Stimulated activated CD4-positive, alpha-beta T cell treated with anti-CD3 and anti-CD28 coated beads, Interleukin-1b, Interleukin-23, amount 100 ng/mL, for 4 hours (primary cell): ENCODE measurements at places on chromosomes 12 and 14.

- DNase-seq = no peak
Observed at GRCh38 chr14:96407935-96408570, 16.1 kb downstream of the AK7 start.

DNA sequence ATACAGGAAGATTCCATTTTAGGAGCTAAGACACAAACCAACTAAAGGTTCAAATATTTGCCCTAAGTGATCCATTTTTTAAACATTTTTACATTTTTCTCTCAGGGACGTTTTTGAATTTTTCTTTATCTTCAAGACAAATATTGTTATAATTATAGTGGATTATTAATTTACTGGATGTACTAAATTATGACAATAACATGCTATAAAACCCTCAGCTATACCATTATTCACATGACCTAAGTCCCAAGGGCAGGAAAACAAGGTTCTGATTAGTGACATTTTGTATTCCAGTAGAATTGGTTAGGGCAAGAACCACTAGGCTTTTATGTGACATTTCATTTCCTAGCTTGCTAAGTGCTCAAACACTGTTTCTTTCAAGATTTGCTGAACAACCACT is 16.5 kb upstream of the FBLN5 start:
- no peak for DNase-seq

DNA sequence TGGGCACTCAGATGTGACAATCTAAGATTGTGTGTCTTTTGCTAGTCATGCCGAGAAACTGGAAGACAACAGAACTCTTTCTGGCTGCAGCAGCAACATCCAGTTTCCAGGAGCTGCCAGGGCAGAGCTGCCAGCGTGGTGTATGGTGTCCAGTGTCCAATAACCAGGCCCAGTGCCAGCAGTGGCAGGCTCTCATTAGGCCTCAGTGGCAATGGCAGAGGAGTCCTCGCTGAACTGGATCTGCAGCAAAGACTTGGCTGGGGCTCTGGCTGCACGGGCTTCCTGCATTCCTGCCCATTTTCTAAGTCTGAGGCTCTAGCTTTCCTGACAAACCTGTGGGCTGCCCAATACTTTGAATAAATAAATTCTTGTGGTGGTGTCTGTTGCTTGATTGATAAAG is 26.2 kb upstream of the PPM1A start:
- no peak for DNase-seq

DNA sequence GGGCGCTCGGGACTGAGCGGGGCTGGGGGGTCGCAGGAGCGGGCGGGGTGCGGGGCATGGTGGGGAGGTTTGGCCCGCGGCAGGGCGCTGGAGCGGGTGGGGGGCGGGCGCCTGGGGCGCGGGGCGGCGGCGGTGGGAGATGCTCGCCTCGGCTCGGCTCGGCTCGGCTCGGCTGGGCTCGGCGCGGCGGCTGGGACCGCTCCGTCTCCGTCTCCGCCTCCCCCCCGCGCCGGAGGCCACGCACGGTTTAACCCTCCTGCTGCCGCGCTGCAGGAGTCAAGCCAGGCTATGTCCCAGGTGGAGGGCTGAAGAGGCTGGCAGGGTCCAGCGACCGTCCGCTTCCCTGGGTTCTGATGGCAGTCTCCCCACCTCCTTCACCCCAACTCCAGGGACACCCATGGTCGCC is at the start of gene PIANP:
Gene PIANP (minus strand): TSS at position 170 of the 406 bp plus-strand sequence. CDS start 2,754 bp downstream, outside the sequence.
- peak; percentile 53 for DNase-seq

DNA sequence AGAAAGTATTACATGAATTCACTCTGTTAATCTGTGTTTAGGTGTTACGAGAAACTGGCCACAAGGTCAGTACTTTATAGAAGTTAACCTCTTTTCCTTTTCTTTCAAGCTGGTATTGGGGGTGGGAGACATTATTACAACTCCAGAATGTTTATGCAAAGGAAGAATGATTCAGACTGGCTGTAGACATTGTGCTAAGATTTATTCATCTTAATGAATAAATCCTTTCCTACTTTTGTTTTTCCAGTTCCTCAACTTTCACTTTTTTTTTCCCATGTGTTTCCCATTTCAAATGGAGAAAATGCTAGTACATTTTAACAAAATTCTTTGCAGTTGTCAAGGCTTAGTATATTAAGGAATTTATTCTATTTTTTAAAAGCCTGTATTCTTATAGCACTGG is 1.3 kb downstream of the OTOGL start:
- no peak for DNase-seq

GRCh38 chr14:103052407-103052806 is 4.9 kb downstream of the CDC42BPB start:
- DNase-seq = no peak

GRCh38 chr12:12877781-12878455 is 13.4 kb upstream of the GPRC5A start:
- no peak for DNase-seq

GRCh38 chr12:96510306-96510764 is 21.0 kb downstream of the CFAP54 start:
- DNase-seq = no peak

DNA sequence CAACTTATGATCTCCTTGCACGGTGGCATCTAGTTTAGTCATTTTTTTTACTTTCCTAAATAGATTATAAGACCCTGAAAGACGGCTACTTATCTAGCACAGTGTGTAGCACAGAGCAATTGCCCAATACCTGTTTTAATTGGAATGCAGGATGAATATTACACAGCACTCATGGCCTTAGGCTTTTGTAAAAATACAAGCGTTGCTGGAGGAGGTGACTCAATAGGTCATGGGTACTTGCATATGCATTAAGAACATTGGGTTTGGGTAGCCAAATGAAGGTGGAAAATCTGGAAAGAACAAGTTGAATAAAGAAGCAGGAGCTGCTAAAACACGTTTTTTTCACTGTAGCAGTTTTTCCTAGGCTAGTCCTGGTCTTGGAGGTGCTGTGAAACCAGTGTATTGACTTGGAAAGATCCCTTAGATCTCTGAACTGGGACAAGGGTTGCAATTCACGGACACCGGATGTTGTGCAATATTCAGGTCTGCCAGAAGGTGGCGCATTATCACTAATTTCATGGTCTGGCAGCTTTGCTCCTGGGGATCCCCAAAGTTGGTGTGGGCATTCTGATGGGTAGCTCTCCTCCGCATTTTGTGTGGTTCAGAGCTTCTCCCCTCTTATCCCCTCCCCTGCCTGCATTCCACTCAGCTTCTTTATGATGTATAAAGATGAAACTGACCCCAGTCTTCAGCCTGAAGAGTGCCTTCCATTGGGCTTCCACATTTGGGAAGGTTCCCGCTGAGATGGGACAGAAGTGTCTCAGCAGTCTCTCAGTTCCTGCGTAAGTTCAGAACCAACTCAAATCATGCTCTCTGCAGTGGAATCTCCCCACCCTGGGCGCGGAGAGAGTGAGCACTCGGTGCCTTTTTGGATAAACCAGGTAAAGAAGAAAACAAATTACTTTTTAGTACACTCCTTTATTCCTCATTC is 278.3 kb downstream of the NRXN3 start:
- DNase-seq = no peak

GRCh38 chr14:95516554-95517181 is at the start of gene SYNE3:
Gene SYNE3 (minus strand): TSS chr14:95516650. CDS start chr14:95475821, 40,829 bp downstream.
- DNase-seq = no peak

DNA sequence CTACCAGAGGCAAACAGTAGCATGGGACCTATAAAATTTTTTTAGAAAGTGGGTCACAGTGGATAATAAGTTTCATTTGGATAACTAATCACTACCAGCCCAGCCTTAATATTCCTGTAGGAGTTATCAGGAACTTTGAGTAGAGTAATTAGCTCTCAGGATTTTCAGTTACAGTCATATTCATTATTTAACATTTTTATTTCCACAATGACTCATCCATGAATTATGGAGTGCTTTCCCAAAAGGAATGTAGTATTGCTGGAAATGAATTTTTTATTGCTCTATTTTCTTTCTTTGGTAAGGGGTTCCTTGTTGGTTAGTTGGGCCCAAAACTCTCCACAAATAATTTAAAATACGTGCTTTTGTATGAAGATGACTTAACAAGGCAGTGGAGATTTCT is 53.7 kb downstream of the ERC1 start:
- no peak for DNase-seq

- no peak for DNase-seq
Observed at GRCh38 chr14:84483072-84483420, 1046.9 kb upstream of the FLRT2 start.

GRCh38 chr14:64038841-64039542 is 186.2 kb downstream of the SYNE2 start:
- no peak for DNase-seq

DNA sequence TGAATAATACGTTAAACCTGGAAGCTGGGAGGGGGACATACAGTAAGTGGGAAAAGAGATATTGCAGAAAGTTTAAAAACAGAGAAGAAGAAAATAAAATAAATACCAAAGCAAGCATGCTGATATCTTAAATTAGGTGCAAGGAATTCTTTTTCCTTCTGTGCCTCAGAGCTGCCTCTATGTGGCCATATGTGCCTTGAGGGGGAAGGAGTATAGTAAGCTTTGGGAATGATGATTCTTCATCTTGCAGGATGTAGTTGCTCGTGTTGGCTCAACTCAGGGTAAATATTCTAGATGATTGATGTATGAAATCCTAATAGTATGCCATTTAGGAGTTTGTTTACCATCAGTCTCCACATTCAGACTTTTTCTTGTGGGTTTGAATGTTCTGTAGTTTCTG is 251.4 kb downstream of the RGS6 start:
- DNase-seq = no peak

DNA sequence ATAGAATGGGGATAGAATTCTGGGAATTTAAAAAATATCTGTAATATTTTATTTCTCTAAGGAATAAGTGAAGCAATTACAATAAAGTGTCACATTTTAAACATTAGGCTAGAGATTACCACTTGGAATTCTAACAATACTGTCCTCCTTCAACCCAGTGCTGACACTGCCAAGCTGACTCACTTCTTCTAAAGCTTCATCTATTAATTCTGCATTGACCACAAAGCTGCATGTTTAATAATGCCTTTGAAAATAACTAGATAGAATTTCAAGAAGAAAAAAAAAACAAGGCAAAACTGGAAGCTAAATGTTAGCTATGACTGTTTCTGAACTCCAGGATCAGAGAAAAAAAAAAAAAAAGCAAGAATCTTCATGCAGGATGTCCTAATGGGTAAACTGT is 970.7 kb upstream of the FBXO33 start:
- no peak for DNase-seq

- no peak for DNase-seq
Observed at GRCh38 chr12:90000721-90001120, 292.1 kb upstream of the ATP2B1 start.

DNA sequence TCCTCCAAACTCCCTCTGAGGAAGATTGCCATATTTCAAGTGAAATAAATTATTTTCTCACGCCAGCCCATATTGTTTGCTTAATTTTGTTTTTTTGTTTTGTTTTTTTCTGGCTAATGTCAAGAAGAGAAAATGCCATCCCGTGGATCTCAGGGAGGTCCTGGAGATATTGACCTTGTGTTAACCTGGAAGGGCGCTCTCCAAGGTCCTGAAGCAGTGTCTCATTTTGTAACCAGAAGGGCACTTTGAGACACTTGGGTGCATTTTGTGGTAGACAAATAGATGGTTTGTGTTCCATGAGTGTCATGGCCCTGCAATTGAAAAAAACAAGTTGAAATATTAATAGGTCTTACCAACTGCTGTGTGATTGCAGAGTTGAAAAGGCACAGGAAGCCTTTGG is 268.9 kb downstream of the SUDS3 start:
- DNase-seq = no peak

GRCh38 chr14:60323199-60323896 is 74.3 kb downstream of the PPM1A start:
- no peak for DNase-seq

- no peak for DNase-seq
Observed at GRCh38 chr12:108645686-108646599, 12.2 kb upstream of the SELPLG start.

DNA sequence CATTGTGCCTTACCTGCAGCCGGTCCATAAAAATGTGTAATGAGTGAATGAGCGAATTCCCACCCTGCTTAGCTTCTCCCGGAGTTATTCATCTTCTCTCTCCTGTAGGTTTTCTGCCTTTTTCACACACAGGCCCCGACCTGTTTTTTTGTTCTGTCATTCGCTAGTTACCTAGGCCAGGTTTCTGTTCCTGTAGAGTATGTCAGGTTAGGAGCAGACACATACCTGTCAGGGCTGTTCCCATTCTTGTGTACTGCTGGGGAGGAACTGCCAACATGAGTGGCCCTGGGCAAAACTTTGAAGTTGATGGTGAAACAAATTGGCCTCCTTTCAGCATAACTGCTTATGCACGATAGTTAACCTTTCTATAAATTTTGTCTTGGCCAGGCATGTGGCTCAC is 140.1 kb downstream of the SYNE2 start:
- DNase-seq = no peak

- DNase-seq = no peak
Observed at GRCh38 chr12:23473071-23473470, 476.4 kb downstream of the SOX5 start.

DNA sequence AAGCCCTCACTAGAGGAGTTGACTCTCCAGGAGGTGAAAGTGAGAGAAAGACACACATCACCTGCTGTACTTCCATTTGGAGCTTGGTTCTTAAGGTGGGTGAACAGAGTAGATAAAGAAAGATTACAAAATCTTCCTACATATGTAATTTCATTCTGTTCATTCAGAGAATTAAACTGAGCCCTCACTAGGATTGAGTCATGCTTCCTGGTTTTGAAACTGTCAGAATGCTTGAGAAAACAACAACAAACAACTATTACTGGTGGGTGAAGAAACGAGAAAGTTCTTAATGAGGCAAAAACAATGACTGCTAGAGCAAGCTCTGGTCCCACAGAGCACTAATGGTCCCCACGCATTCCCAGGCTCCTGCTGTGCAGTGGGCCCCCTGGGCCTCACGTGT is 841.7 kb downstream of the VRK1 start:
- no peak for DNase-seq

GRCh38 chr12:54997929-54998522 is 13.5 kb upstream of the TESPA1 start:
- DNase-seq = no peak

- no peak for DNase-seq
Observed at GRCh38 chr14:90671382-90672234, 144.6 kb downstream of the TTC7B start.

- DNase-seq = no peak
Observed at GRCh38 chr14:58771016-58771415, 133.3 kb downstream of the DACT1 start.

DNA sequence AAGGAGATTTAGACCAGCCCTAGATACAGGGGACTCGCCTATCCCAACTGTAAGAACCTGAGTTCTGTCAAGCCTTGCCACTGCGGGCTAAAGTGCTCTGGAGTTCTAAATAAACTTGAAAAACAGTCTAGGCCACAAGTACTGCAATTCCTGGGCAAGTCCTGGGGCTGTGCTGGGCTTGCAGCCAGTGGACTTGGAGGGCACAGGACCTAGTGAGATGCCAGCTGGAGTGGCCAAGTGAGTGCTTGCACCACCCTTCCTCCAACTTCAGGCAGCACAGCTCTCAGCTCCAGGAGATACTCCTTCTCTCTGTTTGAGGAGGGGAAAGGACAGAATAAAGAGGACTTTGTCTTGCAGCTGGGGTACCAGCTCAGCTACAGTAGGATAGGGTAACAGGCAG is 307.6 kb upstream of the FBXO33 start:
- DNase-seq = no peak

DNA sequence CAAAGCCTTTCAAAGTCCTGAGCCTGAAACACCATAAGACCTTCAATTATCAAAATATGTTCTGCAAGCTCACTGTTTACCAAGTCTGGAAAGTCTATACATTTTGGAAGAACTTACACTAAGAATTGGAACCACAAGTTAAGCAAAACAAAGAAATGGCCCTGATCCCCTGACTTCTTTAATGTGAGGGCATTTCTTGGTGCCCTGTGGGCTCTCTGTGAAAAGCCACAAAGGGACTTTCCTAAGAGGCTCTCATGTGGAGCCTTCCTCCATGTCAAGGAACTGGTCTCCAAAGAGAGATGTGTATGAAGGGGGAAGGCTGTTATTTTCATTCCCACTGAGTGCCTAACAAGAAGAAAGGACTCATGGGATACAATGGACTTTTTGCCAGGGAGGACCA is 13.5 kb upstream of the MYH6 start:
- no peak for DNase-seq
